ENCODE measurements at places on chromosomes 12 and 14.
A peak's percentile ranks its signal among the peaks of the same experiment; 100 is the strongest.

- peak; percentile 79 for DNase-seq
Measured at GRCh38 chr12:55738123-55739024, 4.5 kb upstream of the GDF11 start.

- no peak for DNase-seq
Measured at GRCh38 chr12:26867080-26867479, 34.1 kb upstream of the ITPR2 start.

GRCh38 chr14:69059658-69060623 lies 80.8 kb upstream of the ACTN1 start:
- DNase-seq, result peak; percentile 76

DNA sequence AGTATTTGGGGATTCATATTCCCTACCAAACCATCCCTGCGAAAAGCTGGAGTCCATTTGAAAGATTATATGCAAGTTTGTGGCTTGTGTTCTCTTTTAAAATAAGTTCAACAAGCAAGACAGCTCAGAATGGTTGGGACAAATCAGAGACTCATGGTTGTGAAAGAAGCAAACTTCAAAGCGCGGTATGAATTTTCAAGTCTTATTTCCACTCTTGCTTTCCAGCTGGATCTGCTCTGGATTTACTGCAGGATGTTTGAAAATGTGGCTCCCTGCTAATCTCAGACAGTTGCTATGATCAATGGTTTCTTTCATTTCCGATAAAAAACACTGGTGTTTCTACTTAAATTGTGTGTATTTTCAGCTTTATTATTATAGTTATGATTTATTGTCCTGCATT lies 477.5 kb downstream of the RAD51B start:
- no peak for DNase-seq

- DNase-seq, result peak; percentile 77
Measured at GRCh38 chr14:73180385-73180805, 44.1 kb downstream of the PSEN1 start.

DNA sequence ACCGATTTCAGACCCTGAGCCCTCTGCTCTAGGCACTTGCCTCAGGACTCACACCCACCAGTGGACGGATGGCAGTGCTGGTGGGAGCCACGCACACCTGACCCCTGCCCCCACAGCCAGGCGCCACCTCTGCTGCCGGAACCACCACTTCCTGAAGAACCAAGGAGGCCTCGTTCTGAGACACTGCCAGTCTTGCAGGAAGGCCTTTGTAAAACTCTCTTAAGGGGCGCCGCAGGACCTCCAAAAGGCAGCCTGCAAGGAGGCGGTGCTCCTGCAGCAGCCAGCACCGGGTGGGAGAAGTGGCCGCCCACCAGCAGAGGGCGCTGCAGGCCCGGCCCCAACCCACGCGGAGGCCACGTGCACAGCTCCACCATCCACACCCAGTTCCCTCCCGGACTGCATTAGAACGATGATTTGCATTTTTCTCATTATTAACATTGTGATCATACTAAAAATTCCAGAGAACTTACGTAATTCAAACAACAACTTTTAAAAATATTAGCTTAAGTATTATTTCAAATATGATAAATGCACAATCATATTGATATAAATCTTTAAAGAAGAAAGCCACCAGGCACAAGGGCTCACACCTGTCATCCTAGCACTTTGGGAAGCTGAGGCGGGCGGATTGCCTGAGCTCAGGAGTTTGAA lies 12.8 kb downstream of the STX2 start:
- DNase-seq, result peak; percentile 83

- peak; percentile 63 for DNase-seq
Measured at GRCh38 chr12:104049278-104049902, 597 bp downstream of the GLT8D2 start.

DNA sequence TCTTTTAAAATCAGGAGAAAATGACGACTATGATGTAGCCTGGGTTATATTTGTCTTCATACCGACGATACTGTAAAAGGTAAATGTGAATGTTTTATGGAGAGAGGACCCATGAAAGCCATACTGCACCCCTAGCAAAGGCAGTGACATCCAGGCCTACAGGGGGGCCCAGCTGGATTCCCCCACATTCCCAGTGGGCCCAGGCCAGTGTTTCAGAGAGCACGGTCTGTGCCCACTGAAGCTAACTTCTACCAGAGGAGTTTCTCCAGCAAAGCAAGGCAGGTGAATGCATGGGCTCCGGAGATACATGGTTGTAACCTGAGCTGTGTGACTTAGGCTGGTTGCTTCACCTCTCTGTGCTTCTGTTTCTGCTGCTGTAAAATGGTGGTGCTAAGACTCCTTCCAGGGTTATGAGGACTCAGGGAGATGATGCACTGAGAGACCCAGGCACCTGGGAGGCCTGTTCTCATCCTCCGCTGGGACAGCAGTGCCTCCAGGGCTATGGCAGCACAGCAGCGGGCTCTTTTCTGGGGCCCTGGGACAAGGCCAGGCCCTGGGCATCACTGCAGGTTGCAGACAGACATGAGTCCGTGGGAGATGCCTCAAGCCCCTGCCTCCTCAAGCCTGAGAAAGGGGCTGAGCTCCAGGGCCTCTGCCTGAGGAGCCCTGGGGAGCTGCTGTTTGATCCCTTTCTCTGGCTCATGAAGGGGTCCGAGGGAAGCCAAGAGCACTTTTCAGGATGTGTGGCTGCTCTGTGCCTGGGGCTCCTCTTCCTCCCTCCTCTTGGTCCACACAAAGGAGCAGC lies 73.7 kb downstream of the SERPINA3 start:
- DNase-seq, result no peak

GRCh38 chr12:109710747-109711595 lies 2.7 kb upstream of the FAM222A start:
- DNase-seq, result no peak

GRCh38 chr14:98896449-98896848 lies 375.5 kb downstream of the BCL11B start:
- DNase-seq, result no peak

- DNase-seq, result no peak
Measured at GRCh38 chr14:42517806-42518500, 911.3 kb downstream of the LRFN5 start.

Measured in GM03348 (cell line).